NCI-H510A (cell line): ENCODE measurements at places on chromosomes 3 and 15.

DNA sequence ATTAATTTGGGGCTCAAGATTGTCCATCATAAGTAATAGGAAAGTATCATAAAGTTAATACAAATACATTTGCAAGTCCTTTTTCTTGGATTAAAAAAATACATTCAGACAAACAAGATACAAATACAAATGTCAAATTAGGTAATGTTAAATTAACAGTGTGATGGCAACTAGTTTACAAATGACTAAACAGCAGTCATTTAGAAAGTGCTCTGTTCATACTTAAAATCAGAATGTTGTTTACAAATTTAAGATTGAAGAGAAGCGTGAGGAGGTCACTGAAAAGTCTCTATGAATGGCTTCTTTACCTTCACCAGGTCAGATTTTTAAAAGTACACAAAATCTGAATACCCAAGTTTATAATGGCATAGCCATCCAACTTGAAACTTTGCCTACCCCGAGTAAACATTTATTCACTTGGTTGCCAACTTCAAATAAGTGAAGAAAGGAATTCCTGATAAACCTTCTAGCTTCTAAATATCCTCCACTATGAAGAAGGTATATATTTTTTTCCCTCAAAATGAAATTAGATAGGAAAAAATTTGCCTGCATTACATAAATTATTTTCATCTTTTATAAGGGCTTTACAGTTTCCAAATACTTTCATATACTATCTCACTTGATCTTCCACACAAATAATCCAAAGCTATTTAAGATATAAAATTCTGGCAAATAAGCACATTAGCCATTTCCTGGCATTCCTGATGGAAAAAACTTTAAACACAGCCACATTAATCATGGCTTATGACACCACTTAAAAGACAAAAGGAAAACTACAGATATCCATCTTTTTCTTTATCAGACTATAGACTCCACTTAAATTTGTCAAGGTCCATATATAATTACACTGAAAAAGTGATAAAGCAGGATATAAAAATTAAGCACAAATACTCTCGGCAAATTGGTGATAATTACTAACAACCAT is 11.5 kb upstream of the NEK10 start:
- DNase-seq = no peak

DNA sequence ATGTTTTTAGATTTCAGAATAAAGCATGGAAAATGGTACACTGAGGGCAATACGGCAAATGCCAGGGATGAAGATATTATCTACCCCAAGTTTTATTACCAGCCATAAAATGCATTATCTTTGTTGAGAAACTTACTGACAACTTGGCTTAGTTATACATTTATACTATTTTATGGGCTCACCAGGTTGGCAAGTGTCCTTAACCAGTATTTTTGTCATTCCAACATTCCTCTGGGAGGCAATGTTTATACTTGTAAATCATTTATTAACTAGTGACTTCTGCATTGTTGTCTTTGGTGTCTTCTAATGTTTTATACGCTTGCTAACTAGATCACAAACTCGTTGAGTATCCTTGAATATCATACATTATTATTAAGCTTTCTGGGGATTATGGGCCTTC is 18.0 kb upstream of the ADGRG7 start:
- no peak for DNase-seq

GRCh38 chr3:183587336-183587735 is 31.8 kb upstream of the KLHL6 start:
- no peak for DNase-seq

DNA sequence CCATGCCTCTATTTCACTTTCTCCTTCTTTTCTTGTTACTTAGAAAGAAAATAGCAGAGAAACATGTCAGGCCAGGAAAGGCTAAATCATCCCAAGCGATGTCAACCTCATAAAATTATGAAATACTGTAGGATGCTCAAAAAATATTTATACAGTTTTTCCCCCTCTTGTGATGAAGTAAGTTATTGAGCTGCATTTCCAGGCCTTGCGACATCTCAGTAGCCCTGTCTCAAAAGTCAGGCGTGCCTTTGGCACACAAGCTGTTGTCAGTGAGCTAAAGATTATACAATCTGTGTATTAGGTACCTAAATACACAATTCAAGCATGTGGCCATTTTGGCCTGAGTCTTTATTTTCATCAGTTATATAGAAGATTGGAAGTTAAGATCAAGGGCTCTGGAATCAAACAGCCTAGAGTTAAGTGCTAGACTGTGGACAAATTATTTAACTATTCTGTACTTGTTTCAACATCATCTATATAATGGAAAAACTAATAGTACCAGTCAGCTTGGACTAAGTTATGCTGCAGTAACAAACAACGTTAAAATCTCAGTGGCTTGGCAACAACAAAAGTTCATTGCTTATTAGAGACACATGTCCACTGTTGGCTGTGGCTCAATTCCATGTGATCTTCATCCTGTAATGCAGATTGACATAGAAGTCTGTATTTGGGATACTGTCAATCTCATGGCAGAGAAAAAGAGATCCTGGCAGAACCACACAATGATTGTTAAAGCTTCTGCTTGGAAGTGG is 406.4 kb upstream of the PROK2 start:
- DNase-seq = no peak

- DNase-seq = no peak
Measured at GRCh38 chr3:12034440-12034839, 30.3 kb downstream of the SYN2 start.
